ENCODE measurements at places on chromosomes 11 and 22. TPM values are rescaled to one million over a fixed set of nuclear protein-coding genes. Genes with fewer than 3 reads are reported as not detected.

The MAJIN gene
- total RNA-seq = not detected

The ANO1 gene
- total RNA-seq = 2.7 TPM

The ANKK1 gene
- total RNA-seq = not detected

The LRRC4C gene
- not detected for total RNA-seq

The MRGPRX4 gene
- total RNA-seq = not detected

The PDGFB gene
- 4.3 TPM for total RNA-seq

The GLYATL1 gene
- not detected for total RNA-seq

Data from A549 treated with GW870086 at 1 μM for 4 hours (cell line).